Myocyte (in vitro differentiated cells): ENCODE measurements at places on chromosomes 1 and 21. TPM values are rescaled to one million over a fixed set of nuclear protein-coding genes. Genes with fewer than 3 reads are reported as not detected.

GRCh38 chr1:152774875-152775274, at the start of gene LCE1F:
Gene LCE1F (plus strand): TSS chr1:152775140. CDS start chr1:152776372, 1,232 bp downstream.
- DNase-seq = no peak

GRCh38 chr1:5622412-5622811, 369.8 kb downstream of the NPHP4 start:
- no peak for DNase-seq

DNA sequence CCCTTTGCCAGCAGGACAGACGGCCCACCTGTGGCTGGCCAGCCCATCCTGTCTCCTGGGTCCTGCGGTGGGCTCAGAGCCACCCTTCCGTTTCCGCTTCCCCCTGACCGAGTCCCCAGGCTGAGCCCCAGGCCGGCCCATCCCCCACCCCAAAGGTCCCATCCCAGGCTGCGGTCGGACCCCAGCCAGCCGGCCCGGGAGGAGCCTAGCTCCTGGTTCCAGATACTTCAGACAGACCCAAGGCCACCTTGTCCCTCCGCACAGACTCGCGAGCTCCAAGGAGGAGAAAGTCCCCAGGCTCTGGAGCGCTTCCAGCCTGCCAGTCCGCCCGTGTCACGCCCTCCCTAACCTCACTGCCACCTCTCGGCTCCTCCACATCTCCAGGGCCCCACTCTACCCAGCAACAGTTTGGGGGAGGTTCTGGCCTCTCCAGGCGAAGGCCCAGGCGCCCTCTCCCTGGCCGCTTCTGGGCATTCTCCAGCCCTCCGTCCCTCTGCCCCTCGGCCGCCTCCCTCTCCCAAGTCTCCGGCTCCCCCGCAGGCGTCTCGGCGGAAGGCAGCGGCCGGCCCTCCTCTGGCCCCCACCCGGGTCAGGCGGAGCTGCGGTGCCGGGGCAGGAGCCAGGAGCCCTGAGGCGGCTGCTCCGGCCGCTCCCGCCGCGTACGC, 835 bp downstream of the LRRN2 start:
- no peak for DNase-seq

GRCh38 chr1:182087719-182088350, 26.3 kb upstream of the ZNF648 start:
- no peak for DNase-seq

- peak; percentile 82 for DNase-seq
These were observed 12.1 kb downstream of the TRAPPC3 start for GRCh38 chr1:36137226-36137625.

DNA sequence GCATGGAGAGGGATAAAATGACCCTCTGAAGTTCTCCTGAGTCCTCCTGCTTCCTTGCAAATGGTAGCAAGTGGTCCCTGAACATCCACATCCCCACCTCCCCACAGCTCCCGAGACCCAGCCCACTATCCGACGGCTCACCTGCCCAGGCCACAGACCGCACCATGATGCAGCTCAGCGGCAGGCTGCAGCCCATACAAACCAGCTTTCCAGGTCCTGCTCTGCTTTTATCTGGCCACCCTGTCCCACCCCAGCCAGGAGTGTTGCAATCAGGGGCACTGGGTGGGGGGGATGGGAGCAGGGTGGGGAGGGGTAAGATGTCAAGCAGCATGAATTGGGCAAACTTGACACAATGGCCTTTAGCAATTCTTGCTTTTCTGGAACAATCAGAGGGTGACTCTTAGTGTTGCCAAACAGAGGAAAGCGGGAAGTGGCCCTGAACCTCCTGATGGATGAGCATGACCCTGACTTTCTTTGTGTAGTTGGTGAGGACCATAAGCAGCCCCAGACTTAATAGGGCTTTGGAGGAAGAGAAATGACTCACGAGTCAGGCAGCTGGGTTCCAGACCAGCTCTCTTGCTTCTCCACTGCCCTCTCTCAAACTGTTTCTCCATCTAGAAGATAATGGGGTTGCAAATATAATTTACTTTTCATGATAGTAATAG, at the start of gene CHIT1:
TSS of gene CHIT1 (minus strand) at position 203 of the 665 bp plus-strand sequence. CDS start at position 166, 37 bp downstream.
- DNase-seq = peak; percentile 21

DNA sequence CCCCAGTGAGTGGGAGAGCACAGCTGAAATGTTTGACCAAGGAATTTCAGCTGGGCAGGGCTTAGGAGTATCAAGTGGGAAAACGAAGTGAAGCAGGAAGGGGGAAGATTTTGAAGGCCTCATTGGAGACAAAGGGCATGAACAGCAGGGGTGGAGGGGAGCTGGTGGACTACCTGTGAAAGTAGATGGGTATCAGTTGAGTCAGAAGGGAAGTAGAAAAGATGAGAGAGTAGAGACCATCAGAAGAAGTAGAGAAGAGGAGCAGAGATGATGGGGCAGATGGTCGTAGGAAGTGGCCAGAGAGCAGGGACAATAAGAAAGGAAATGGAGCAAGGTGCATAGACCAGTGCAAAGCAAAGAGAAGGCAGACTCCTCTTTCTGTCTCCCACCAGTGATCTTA, 189.0 kb upstream of the RUNX1 start:
- DNase-seq = no peak

GRCh38 chr1:27341525-27342252, at the start of gene SYTL1:
Gene SYTL1 (plus strand): TSS chr1:27342022. CDS start chr1:27345335, 3,313 bp downstream.
- DNase-seq = peak; percentile 48

GRCh38 chr1:107637101-107637500, 327.9 kb downstream of the VAV3 start:
- peak; percentile 6 for DNase-seq

DNA sequence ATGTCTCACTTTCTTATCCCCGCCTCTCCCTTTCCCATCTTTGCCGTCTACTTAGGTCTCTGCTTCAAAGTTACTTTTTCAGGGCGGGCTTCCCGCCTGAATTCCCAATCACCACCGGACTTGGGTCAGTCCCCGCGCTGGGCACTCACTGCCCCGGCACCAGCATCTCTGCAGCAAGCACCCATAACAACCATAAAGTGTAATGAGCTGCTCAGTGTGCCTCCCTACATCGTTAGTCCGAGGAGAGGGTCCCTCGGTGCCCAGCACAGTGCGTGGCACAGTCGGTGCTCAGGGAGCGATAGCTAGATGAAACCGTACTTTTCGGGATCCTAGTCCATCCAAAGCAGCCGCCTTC, 633 bp upstream of the CTPS1 start:
- DNase-seq = no peak

DNA sequence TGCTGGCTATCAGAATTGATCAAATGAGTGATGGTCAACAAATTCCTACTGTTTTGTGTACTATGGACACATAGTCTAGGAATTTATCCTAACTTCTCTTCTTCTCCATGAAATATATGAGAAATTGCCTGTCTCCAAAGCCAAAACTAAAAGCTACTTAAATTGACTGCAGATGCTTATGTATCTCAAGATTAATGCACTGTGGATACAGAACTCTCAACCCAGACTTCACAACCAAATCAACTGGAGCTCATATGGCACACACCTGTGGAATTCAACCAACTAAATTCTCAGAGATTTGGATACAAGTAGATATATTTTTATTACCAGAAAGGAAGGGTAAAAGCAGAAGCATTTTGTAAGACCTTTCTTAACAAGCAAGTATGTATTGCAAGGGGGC, 566.1 kb downstream of the LTN1 start:
- DNase-seq = no peak

DNA sequence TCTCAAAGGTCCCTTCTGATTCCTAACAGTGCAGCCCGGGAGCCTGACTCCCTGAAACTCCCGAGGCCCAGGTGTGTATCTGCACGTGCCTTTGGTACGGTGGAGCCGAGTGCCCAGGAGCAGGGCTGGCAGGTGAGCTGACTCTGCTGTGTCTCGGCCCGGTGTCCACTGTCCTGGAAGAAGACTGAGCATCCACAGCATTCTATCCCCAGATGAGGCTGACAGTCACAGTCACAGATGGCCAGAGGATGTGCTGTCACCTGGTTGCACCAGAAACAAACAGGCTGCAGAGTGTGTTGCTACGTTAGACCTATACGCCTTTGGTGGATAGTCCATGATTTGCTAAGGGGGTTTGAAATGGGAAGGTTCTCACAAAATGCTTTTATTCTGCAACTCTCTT, 9.8 kb downstream of the ETV3L start:
- DNase-seq = no peak

GRCh38 chr1:951364-951763, 7.7 kb downstream of the NOC2L start:
- DNase-seq = no peak

DNA sequence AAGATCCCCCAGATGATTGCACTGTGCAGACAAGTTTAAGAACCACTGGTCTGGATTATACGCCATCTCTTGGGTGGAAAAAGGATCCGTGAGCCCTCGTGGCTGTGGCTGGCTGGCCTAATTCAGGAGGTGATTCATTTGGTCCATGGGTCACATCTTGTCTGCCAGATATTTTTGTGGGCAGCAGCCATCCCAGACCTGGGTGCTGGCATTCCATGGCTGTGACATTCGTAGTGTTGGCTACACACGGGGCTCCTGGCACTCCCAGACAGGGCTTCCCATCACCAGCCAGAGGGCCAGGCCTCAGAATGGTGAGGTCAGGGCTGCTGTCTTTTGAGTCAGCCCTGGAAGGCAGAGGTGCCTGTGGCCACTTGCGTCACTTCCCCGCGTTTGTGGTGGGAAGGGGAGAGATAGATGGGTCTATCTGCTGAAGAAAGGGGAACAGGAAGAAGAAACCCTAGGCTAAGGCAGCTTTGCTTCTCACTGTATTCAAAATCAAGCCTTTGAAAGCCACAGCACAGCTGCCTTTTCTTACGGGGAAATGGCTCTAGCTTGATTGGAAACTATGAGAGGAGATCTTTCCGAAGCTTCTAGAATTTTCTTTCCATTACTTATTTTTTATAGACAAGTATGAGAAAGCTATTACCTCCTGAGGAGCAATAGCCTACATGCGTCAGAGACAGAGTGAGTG, 32.4 kb downstream of the EIF2D start:
- peak; percentile 96 for DNase-seq

DNA sequence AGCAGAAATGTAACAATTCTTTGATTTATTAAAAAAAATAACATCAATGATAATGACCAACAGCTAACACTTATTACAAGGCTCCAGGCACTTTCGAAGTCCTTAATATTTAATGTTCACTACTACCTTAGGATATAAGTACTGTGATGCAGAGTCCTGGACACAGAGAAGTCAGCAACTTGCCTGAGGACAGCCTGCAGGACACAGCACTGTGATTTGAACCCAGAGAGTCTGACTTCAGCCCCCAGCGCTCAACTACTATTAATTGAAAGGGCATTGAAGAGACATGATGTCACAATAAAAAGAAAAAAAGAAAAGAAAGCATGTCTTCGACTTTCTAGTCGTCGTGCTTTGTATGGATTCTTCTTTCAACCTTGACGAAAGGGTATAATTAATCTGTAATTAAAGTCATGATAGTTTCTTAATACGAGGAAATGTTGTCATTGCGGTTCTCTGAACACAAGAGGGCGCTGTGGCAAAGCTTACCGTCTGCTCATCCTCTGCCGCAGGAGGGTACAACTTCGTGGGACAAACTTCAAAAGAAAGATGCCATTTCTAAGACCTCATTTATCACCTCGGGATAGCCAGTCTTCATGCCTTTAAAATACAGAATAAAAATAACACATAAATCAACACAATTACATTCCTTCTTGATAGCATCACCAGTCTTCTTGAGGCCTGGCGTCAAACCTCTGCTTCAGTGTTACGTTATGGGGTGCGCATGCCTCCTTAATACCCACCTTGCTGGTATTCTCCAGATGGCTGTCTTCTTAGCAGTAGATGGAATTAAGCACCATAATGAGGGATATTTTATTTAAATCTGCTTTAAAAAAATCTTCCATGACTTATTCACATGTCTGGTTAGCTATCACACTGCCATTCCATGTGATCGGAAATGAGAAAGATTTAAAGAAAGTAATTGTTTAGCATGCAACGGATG, 240.1 kb downstream of the DISC1 start:
- peak; percentile 81 for DNase-seq

DNA sequence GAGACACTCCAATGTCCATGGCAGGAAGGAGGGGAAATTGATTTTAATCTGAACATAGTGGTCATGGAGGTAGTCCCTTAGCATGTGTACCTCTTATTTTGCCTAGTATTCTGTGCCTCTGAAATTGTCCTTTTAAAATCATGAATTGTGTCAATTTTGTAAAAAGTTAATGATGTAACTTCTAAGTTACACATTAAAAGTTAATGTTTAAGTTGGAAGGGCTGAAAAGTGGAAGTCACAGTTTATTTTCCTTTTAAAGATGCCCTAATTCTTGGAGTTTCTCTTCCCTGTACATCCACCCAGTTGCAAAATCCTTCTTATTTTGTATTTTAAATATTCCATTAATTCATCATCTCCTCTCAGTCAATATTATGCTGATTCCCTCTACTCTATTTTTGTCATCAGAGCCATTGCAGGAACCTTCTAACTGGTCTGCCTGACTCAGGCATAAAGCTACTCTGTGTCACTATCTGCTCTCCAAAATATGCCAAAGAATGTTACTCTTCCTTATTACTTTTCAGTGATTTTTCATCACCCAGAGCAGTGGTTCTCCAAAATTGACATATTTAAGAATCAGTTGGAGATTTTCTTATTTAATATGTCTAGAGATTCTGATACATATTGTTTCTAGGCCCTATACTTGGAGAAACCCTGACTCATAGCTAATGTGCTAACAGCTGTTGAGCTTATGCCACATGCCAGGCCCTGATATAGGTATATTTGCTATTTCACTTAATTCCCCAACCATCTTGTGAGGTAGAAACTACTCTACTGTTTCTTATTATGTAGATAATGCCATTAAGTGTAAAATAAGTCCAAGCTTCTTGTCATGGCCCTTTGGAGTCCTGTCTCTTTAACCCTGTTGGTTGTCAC, 5.1 kb downstream of the HOOK1 start:
- peak; percentile 35 for DNase-seq

DNA sequence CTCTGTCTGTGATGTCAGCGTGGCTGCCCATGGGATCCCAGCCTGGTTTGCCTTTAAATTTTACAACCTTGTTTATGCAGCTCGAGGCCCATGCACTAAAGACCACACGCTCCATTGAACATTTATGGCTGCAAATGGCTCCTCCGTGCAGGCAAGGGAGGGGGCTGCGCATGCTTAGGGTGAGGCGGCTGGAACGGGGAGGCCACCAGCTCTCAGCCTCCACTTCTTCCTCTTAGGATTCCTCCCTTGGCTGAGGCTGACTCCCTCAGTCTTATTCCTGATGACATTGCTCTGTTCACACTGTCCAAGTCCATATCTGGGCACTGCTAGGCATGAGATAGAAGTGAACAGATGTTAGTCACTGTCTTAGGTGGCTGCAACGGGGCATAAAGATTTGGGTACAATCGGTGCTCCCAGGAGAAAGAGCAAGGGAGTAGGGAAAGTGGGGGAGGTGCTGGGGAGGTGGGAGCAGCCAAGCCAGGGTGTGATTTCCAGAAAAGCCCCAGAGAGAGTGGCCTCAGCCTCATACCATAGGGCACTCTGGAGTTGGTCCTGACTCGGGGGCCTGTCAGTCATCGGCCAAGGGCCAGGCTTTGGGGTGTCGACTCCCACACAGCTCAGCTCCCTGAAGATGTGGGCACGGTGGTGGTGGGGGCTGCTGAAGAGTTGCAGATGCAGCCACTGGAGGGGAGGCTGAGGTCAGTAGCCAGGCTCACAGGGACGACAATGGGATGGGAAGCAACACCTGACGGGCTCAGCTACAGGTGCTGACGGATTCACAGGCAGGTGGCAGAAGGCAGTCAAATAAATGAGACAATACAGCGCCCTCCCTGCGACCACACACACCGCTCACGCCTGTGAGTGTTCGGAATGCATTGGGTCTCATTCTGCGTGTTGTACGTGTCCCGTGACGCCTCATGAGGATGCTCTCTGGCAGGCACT, 37.3 kb upstream of the ACTL8 start:
- no peak for DNase-seq

- DNase-seq = no peak
These were observed 184.5 kb downstream of the FASLG start for GRCh38 chr1:172843444-172843843.

The ELF3 gene
- total RNA-seq = 0.68 TPM in 1 of 2 replicates, not detected in the other

The LEPR gene
- total RNA-seq = 19.4 TPM in 2 replicates

The TEX38 gene
- not detected in 2 replicates for total RNA-seq

The TRIM17 gene
- total RNA-seq = not detected in 2 replicates

The RIMKLA gene
- total RNA-seq = not detected in 2 replicates

The ADCY10 gene
- not detected in 2 replicates for total RNA-seq
